Activated CD4-positive, CD25-positive, alpha-beta regulatory T cell (primary cell): ENCODE measurements at places on chromosomes 2 and 18.

DNA sequence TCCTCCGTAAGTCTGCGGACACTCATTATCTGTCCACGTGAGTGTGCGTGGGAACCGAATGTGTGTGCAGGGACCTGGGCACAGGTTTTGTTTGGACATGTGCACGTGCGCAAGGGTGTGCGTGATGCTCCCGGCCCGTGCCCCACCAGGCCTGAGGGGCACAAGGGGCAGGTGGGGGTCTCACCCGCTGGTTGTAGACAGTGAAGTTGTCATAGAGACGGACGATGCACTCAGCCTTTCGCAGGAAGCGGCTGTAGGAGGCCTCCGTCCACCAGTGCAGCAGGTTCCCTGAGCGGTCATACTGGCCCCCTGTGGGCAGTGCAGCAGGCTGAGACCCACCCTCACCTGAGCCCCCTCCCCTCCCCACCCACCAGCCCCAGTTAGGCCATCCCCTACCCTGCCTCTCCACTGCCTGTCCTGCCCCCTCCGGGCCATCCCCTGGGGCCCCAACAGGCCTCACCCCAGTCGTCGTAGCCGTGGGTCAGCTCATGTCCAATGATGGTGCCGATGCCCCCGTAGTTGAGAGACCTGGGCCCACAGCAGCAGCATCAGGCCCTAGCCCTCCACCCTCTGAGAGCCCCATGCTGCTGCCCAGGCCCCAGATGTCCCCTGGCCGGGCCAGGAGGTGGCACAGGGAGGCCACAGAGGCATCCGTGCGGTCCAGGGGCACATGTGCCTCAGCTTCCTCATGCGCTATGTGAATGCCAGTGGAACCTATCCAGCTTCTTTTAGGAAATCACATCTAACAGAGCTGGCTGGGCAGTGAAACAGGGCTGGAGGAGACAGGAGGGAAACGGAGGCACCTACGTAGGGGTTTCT, 6.1 kb downstream of the ECEL1 start:
- DNase-seq = no peak

- DNase-seq = no peak
Observed at GRCh38 chr2:196229013-196229412, 57.6 kb upstream of the STK17B start.

DNA sequence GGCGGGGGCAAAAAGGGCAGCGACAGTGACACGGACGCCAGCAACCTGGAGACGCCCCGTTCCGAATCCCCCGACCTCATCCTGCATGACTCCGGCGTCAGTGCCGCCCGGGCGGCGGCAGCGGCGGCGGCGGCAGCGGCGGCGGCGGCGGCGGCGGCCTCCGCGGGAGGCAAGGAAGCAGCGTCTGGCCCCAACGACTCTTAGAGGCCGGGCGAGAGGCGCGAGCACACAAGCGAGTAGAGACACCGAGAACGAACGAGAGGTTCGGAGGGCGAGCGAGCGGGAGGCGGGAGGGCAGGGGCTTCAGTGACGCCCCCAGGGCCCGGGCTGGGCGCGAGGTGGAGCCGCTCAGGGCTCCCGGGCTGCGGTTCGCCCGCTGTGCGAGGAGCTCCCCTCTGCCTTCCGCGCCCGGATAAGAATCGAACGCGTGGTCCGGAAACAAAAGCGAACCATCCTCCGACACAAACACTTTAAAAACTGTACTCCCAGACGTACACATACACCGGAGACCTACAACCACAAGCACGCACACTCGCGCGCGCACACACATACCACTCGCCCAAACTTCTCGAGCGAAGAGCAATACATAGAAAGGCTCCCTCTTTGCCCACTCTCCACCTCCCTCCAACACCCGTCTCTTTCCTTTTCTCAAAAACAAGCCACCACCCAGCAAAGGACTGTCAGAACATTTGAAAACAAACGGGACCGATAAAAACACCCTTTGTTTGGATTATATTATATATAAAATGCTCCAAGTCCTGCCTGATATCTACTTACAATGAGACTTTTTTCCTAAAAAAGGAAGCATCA, 2.8 kb downstream of the SP9 start:
- no peak for DNase-seq

- DNase-seq = no peak
Observed at GRCh38 chr2:71256421-71256820, 29.5 kb upstream of the PAIP2B start.

- DNase-seq = no peak
Observed at GRCh38 chr18:47418746-47419145, 167.3 kb upstream of the SKOR2 start.
